Stimulated activated CD4-positive, alpha-beta T cell treated with anti-CD3 and anti-CD28 coated beads, Interleukin-15, amount 100 ng/mL, for 1 hour (primary cell): ENCODE measurements at places on chromosomes 2 and 18.

DNA sequence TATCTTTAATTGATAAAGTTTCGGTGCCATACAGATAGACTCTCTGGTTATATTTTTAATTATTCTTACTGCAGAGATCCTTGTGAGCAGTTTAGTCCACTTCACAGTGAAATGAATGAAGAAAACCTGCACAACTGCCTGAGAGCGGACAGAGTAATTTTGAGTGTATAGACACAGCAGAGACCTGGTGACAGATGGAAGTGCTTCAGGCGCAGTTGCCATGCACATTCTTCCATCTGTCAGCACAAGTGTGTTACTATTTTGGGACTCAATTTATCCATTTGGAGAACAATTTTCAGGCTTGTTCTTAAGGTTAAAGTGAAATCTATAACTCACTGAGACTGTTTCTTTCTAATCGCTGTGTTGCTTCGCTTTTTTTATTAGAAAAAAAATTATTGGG, 147.8 kb upstream of the SPHKAP start:
- no peak for DNase-seq

- no peak for DNase-seq
These were observed 73.0 kb upstream of the KCTD1 start for GRCh38 chr18:26621161-26622026.

GRCh38 chr2:25330273-25330672, 11.5 kb downstream of the DNMT3A start:
- no peak for DNase-seq

GRCh38 chr18:10274301-10274700, 180.1 kb upstream of the APCDD1 start:
- DNase-seq: no peak

GRCh38 chr18:2636126-2636631, 19.3 kb upstream of the SMCHD1 start:
- no peak for DNase-seq

GRCh38 chr18:47179520-47179919, 3.4 kb upstream of the IER3IP1 start:
- DNase-seq: no peak

DNA sequence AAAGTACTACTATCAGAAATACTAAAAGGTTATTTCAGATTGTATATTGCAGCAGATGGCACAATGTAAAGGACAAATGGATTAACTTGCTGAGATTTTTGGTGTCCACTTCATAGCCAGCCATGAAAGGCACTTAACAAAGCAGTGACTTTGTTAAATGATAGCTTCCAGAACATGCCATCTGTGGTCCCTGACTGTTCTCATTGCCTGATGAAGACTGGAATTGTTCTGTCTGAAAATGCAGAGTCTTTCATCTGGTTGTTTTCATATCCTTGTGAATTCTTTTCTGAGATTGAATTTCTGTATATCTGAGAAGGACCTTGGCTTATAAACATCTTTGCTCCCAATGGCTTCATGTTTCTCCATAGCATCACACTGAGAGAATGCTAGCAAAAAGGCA, 44.4 kb upstream of the LRRTM1 start:
- no peak for DNase-seq

- DNase-seq: no peak
These were observed 112.4 kb upstream of the PPP1CB start for GRCh38 chr2:28639092-28639691.

DNA sequence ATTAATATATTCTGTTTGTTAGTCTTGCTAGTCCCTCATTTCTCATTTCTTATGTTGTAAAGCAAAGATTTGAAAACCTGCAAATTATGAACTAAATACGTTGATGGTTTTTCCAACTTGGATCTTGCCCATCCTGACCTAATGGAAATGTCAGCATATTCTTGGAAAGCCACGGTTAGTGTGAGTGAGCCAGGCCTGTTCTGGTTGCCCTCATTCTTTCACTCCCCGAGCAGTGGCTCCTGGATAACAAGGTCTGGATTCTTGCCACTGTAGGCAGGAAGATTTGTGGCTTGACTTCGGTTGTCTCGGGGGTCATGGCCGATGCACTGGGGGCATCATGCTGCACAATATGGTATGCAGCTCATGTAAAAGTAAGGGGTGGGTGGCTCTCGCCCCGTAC, 359.1 kb downstream of the MEIS1 start:
- DNase-seq: no peak

GRCh38 chr2:96771796-96772618, 11.3 kb downstream of the CNNM4 start:
- no peak for DNase-seq

- no peak for DNase-seq
These were observed 204.5 kb upstream of the CXCR4 start for GRCh38 chr2:136322428-136322827.

DNA sequence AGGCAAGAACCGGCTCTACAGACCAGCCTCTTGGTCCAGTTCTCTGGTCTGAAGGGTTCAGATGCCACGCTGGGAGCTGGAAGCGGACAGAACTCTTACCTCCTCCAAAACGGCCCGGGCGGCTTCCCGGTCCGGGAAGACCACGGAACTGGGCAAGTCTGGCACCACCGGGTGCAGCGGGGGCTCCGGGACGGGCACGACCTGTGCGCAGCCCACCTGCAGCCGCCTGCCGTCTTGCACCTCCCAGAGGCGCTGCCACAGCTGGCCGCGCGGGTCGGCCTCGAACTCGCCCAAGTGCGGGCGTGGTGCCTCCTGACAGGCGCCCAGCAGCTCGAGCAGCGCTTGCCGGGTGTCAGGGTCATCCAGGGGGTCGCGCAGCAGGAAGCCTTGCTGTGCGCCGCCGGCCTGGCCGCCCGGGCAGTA, 773 bp downstream of the CMPK2 start:
- DNase-seq: peak; percentile 14

- no peak for DNase-seq
These were observed 167.1 kb downstream of the PID1 start for GRCh38 chr2:229104025-229104424.

GRCh38 chr2:197378086-197378485, 56.7 kb downstream of the SF3B1 start:
- DNase-seq: no peak

DNA sequence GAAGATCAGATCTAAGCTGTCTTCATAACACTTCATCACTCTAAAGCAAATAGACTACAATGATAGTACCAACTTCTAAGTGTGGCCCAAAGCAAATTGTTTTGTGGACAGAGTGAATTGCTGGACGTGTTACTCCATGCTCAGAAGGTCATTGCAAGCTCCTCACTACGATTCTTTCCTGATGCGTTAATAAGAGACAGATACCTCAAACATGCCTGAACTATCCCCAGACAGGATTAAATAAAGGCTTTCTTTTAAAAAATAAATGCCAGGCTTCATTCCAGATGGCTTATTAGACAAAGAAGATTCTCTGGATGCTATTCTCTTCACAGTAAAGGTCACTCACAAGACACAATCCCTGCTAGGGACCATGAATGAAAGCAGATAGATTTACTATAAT, 621.2 kb downstream of the DCDC2C start:
- no peak for DNase-seq

GRCh38 chr18:35122586-35123224, 81.5 kb downstream of the MAPRE2 start:
- no peak for DNase-seq

- DNase-seq: no peak
These were observed 41.7 kb downstream of the POLR1A start for GRCh38 chr2:86064006-86064405.

- no peak for DNase-seq
These were observed 19.2 kb upstream of the SLC8A1 start for GRCh38 chr2:40470822-40471813.

- no peak for DNase-seq
These were observed 1.3 kb downstream of the LAPTM4A start for GRCh38 chr2:20050104-20050645.

- no peak for DNase-seq
These were observed 79.1 kb downstream of the MCFD2 start for GRCh38 chr2:46836295-46837111.
